Activated CD4-positive, alpha-beta T cell treated with anti-CD3 and anti-CD28 coated beads for 24 hours (primary cell): ENCODE measurements at places on chromosomes 2 and 18.

- no peak for DNase-seq
Measured at GRCh38 chr2:63654959-63655358, 66.2 kb downstream of the MDH1 start.

DNA sequence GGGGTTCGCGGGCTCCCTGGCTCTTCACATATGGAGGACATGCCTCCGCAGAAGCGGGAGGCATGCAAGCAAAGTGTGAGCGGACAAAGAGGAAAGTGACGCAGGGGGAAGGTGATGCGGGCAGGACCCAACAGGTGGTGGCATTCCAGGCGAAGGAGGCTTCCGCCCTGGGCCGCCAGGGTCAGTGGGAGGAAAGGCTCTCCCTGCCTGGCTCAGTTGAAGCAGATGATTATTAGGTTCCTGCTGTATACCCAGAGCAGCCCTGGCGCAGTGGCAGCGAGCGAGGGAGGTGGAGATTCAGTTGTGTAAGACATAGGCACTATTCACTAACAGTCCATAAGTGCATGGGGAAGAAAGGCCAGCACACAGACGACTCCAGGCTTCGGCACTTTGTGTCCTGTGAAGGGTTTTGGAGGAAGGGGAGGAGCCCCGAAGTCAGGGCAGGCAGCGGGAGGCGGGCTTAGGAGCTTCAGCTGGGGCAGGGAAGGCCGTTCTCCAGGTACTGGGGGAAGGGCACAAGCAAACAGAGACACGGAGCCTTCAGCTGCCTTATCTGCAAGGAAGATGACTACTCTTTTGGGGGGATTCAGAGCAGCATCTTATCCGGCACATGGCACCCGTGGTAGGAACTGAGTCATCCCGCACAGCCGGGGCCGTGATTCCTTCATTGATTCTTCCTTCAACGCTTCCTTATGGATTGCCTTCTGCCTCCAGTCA is 89.8 kb downstream of the TGOLN2 start:
- DNase-seq, result no peak

- DNase-seq, result peak; percentile 17
Measured at GRCh38 chr2:73070643-73071359, 711 bp downstream of the SFXN5 start.

DNA sequence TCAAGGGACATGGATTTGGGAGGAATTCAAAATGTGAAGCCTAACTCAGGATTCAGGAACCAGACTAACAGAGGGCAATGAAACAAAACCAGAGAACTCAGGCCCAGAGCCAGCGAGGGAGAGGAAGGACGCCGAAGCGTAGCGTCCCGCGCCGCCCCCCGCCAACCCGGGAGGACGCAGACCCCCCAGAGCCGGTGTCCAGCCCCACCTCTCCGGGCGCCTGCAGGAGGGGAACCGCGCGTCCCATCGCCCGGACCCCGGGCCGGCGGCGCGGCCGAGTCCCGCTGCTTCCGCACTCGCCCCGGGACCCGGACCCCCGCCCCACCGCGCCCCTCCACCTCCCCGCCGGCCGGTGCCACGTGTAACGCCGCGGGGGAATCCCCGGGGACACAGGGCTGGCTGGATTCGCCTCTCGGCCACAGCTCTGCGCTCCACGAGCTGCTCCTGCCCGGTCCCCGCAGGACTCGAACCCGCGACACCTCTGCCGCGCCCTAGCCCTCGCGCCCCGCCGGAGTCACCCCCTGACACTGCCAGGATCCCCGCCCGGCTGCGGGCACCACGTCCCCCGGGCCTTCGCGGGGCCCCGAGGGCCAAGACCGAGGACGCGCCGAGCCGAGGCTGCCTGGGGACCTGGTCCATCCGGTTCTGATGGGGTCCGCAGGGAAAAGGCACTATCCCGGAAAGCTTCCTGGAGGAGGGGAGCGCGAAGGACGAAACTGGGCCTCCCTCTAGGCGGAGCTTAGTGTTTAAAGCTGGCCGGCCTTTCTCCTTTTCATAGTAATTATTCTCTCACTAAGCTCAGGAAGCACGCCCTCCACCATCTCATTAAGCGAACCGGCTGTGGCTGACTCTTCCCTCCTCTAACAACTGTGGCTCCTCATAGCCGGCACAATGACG is 40.4 kb upstream of the FAM124B start:
- no peak for DNase-seq

- DNase-seq, result no peak
Measured at GRCh38 chr2:33304032-33304864, 172.2 kb upstream of the RASGRP3 start.

- peak; percentile 92 for DNase-seq
Measured at GRCh38 chr2:173963817-173964564, 1.2 kb downstream of the SP3 start.

GRCh38 chr18:79302120-79302519 is 93.6 kb upstream of the NFATC1 start:
- DNase-seq, result no peak

DNA sequence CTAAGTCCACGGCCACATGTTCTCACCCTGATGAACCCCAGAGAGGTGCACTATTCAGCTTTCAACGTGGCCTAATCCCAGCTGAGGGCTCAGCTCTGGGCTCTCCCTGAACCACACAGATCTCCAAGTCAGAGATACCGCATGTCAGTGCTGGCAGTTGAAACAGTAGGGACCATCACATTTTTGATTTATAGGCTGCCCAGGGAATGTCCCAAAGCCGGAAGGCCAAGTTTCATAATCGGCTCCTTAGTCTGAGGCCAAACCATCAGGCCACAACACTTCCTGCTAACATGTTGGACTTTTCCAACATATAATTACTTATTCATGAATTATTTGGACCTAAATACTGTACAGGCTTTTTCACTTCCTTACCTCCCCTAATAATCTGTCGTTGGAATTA is 91.9 kb upstream of the KLHL29 start:
- no peak for DNase-seq

DNA sequence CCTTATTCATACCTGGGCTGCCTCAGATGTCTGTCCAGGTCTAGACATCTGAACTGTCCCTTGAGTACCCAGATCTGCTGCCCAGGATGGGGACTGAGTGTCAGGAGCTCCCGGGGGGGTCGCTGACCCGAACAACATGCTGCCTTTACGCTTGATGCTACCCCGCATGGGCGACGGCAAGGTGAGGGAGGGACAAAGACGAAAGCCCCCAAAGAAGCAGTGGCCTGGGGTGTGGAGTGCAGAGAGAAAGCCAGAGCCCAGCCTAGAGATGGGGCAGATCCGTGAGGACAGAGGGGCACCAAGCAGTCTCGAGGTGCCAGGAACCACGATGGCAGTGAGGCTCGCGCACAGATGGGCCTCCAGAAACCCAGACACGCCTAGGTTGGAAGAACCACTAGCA is 234.7 kb downstream of the ATAD2B start:
- DNase-seq, result no peak

DNA sequence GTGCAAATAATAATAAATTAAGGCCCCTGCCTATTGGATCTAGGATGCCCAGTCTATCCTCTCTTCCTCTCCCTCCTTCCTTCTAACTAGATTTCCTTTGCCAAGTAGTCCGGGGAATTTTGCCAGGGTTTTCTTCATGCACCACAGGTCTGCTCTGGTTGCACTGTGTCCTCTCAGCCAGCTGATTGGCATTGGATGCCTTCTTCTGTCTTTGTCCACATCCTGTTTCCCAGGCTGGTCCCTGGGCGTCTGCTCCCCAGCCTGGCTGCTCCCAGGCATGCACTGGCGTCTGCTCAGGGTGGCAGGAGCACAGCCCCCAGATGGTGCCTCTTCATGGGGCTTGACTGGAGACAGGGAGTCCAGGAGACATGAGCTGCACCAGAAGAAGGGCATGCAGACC is 66.4 kb downstream of the GALR1 start:
- DNase-seq, result no peak

DNA sequence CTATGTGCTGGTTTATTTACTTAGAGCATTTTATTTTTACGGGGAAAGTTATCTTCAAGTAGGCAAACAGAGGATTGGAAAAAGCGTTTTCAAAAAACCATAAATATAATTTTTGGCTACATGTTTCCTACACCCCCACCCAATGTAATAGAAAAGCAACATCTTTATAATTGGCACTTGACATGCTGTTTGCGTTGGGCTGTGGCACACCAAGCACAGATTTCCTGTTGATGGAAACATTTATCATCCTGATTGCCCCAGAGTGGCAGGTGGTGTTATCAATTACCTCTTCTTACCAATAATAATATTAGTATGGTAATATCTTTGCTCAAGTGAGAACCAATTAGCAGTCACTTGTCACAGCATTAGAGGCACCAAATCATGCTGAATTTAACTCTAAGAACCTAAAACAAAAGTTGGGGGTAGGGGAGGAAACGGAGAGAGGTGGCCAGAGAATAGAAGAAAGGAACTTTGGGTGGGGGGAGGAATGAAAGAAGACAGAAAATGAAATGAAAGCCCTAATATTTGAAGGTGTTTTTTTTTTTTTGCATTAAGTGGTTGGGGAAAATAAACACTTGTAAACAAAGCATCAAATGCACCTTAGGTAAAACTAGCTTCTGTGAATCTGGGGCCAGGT is 3.8 kb upstream of the SALL3 start:
- DNase-seq, result no peak

- no peak for DNase-seq
Measured at GRCh38 chr18:26487437-26487836, 60.9 kb downstream of the KCTD1 start.

DNA sequence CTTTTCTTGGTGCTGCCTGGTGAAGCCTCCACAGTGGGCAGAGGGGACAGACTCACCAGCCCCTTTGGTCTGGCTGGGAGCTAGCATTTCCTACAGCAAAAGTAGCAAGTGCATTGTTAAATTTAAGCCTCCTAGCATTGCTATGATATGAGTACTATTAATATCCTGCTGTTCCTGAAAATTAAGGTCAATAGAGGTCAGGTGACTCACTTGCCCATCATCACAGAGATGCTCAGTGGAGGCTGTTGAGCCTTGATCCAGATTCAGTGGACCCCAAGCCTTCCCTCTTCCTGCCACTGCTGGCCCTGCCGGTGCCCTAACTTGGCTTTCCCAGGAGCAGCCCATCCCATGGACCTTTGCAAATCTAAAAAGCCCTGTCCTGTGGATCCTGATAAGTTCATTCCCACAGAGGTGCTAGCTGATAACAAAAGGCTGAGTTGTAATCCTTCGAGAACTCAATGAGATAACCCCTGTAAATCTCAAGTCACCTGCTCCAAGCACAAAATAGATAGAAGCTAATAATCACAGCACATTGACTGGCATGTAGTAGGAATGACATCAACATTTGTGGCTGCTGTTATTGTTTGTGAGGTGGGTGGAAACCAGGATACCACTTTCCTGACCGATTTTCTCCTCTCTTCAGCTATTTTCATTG is 84.4 kb downstream of the THNSL2 start:
- DNase-seq, result no peak

DNA sequence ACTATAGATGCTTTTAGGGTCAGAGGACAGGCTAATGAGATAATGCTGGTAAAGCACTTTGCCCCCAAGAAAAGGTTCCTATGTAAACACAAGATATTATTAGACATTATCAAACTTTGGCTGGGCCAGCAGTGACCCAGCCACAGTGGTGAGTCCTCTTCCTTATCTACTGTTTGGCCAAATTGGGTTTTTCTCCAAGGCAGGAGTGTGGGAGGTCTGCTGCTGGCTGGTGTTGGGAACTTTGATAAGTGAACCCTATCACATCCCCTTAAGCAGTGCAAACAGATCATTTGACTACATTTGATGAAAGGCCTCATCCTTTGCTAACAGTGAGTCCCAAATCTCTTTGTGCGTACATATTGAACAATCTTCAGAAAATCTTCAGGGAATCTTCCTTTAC is 16.2 kb downstream of the FZD7 start:
- DNase-seq, result no peak

DNA sequence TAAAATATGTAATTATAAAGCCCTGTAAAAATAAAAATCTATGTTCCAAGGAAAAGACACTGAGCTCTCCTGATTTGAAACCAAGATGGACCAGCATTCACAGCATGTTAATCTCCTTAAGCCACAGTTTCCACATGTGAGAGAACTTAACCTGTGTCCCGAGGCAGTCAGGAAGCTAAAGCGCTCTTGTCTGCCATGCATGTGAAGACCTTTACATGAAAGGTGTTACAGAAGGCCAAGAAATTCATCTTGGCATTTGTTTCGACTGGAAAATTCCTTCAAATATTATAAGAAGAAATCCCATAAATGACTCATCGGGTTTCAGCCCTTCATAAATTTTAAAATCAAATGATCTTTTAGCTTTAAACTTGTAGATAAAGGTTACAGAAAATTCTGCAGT is 328.6 kb downstream of the CDH2 start:
- DNase-seq, result no peak

- DNase-seq, result no peak
Measured at GRCh38 chr2:201413143-201413542, 38.1 kb downstream of the TRAK2 start.

DNA sequence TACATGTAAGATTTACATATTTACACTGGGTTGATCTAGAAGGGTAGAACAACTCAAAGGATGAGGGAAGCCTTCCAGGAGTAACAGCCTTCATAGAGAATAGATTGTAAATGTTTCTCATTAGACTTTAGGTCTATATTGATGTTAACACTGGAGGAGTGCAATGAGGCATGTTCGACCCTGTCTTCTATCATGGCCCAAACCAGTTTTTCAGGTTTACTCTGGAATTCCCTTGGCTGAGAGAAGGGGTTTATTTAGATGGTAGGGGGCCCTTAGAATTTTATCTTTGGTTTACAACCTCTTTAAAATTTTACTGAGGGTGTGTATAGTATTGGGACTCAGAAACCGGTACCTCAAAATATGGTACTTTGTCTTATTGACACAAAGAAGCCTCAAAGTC is 634.9 kb upstream of the PIK3C3 start:
- DNase-seq, result no peak

- DNase-seq, result no peak
Measured at GRCh38 chr18:62389761-62390481, 64.8 kb downstream of the TNFRSF11A start.

- DNase-seq, result no peak
Measured at GRCh38 chr18:55442561-55442960, 145.4 kb downstream of the TCF4 start.

DNA sequence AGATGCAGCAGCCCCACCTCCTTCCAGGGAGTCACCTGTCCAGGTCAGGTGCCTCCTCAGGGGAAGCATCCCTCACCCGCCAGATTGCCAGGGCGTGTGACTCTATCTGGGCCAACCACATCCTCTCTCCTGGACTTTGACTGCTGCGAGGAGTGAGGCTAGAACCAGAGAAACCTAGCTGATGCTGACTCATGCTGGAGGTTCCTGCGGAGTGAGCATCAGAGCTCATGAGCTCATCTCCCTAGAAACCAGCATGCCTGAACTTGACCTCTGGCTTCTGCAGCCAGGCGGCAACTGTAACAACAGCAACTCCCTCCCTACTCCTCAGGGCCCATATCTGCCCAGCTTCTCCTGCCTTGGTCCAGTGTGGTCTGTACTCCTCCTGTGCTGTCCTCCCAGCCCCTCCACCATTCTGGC is 28.3 kb upstream of the NT5DC4 start:
- DNase-seq, result peak; percentile 24

GRCh38 chr2:238139196-238140039 is 950 bp downstream of the KLHL30 start:
- DNase-seq, result peak; percentile 18

- no peak for DNase-seq
Measured at GRCh38 chr2:12606472-12607000, 110.2 kb upstream of the TRIB2 start.

GRCh38 chr2:181656450-181657291 is at the start of gene CERKL:
CERKL (minus strand) TSS chr2:181657105; CDS start chr2:181657006, 99 bp downstream.
- DNase-seq, result no peak

GRCh38 chr2:169363560-169364150 is 1.3 kb upstream of the LRP2 start:
- peak; percentile 21 for DNase-seq
